Amniotic stem cell (primary cell): ENCODE measurements at places on chromosomes 16 and 17.

DNA sequence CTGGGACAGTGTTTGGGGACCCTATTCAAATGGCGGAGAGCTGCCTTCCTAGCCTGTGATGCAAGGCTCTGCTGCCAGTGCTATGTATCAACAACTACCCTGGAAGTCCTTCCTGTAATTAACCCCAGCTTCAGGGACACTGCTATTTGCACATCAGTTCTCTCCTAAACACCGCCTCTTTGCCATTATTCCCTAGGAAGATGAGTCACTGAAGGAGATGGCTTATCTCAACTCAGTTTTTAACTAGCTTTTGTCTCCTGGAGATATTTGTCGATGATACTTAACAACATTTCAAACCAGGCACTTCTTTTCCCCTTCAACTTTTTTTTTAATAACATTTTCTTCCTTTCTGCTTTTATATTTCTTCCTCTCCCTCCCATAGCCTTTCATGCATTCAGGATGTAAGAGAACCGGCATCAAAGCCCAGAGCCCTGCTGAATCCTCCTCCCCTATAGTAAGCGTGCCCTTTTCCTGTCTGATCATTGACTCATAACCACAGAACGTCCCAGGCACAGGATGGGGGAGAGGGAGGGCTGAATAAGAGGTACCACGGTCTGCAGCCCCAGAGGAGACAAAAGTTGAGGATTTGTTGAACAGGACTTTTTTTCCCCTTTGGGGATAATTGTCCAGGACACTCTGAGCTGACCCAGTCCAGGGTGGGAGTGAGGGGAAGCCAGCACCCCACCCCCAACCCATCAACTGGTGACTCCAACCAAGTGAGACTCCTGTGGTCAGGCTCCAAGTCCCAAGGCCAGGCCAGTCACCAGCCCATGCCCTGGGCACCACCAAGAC, 387.8 kb upstream of the SALL1 start:
- peak; percentile 51 for DNase-seq

GRCh38 chr17:74119965-74120364, 83.5 kb upstream of the RPL38 start:
- DNase-seq, result no peak

DNA sequence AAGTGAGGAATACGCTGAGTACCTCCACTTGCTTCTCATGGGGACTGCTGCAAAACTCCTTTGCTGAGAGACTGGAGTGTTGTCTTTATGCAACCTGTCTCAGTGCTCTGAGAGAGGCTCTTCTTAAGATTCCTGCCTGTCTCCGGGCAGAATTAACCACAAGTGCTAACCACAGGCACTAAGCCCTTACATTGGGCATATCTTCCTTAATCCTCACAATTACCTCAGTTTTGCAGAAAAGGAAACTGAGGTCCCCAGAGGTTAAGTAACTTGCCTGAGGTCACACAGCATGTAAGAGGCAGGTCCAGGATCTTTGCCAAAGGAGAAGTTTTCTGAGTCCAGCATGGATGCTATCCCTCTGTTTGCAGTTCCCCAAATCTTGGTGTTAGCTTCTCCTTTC, 86.0 kb downstream of the GP2 start:
- DNase-seq, result no peak

DNA sequence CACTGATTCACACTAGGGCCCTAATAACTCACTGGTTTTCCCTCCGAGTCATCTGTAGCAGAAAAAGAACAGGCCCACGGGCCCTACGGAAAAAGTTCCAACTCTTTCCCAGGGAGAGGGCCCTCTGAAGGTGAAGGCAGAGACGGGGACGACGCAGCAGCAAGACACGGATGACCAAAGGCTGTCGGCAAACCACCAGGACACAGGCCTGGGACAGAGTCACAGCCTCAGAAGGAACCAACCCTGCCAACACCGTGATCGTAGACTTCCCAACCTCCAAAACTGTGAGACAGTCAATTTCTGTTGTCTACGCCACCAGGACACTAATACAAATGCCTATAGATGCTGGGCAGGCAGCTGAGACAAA, 5.2 kb upstream of the SPHK1 start:
- no peak for DNase-seq

GRCh38 chr16:85573045-85573695, 40.0 kb upstream of the GSE1 start:
- DNase-seq, result no peak
